ENCODE measurements at places on chromosomes 6 and 20.

- peak; percentile 82 for DNase-seq
Measured at GRCh38 chr20:12928755-12929401, 79.9 kb upstream of the SPTLC3 start.

DNA sequence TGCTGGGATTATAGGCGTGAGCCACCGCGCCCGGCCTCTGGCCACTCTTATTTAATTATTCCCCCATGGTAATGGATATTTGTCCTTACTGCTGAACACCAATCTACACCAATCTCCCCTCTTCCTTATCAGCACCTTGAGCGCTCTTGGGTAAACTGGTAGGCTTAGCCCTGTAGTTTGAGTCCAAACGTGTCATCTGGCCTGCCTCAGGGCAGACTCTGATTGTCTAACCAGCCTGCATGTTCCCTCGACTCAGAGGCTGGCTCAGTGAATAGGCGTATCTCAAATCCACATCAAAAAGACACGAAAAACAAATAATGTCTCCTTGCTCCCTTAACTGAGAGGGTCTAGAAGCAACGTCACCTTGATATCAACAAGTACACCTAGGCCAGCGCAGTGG, 260.9 kb downstream of the TFAP2C start:
- DNase-seq: no peak

DNA sequence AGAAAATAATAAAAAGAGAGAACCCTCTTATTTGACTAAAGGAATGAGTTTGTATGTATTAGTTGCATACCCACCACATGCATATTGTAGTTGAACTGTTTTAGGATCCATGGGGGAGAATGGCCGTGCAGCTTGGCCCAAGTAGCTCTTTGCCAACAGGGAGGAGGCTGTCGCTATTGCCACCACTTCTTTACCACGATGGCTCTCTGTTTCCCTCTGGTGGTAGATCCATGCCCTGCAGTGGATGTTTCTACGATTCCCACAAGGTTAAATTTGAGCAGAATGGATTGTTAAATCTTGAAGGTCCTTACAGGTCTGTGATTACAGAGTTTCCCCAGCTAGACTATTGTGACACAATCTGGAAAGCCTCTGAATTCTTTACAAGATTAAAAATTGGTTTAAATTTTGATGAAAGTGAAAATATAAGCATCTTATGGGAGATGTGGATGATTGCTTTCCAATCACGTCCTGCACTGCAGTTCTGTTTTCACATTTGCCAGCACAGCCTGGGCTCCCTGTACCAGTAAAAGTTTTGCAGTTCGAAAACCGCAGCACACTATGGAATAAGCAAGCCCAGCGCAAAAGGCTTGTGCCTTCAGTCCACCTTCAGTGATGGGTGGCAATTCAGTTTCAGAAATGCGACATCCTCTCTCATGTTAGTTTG, 34.4 kb upstream of the FNDC1 start:
- DNase-seq: peak; percentile 71

DNA sequence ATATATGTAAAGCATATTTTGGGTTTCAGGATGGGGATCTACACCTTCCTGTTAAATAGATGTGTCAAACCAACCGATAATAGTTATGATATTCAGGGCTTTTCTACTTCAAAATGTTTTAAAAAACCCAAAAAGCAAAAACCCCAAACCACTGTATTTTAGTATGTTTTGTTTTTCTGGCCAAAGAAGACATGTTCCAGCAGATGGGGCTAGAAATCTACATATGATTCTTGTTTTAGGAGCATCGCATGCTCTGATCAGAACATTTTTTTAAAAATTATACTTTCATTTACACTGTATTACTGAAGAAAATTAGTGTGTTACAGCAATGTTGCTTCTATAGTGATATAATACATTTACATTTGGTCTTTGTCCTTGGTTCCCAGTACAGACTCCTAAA, 11.0 kb downstream of the RMND1 start:
- DNase-seq: peak; percentile 67

GRCh38 chr6:125099211-125100073, 54.1 kb upstream of the TPD52L1 start:
- peak; percentile 67 for DNase-seq

- DNase-seq: no peak
Measured at GRCh38 chr6:80467408-80467807, 360.9 kb downstream of the BCKDHB start.

- DNase-seq: no peak
Measured at GRCh38 chr20:59810449-59811187, 122.8 kb downstream of the SYCP2 start.

DNA sequence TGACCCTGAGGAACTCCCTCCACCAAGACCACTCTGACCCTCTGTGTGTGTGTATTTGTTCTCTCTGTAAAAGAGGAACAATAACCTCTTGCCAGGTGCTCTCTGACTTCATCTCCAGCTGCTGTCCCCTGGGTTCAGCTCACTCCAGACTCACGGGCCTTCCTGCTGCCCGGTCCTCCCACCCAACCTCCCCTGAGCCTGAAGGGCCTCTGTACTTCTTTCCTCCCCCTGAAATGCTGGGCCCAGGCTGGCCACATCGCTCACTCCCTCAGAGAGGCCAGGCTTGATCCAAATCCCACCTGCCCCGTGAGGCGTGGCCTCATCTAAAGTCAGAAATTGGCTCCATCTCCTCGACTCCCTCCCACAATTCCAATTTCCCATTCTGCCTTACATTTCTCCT, 202.4 kb downstream of the PRKN start:
- DNase-seq: no peak

- DNase-seq: peak; percentile 99
Measured at GRCh38 chr6:52566853-52567279, 10.0 kb downstream of the TRAM2 start.

GRCh38 chr6:82144007-82144851, 103.3 kb downstream of the IBTK start:
- peak; percentile 85 for DNase-seq

- peak; percentile 94 for DNase-seq
Measured at GRCh38 chr20:51365670-51366069, 176.8 kb downstream of the NFATC2 start.

DNA sequence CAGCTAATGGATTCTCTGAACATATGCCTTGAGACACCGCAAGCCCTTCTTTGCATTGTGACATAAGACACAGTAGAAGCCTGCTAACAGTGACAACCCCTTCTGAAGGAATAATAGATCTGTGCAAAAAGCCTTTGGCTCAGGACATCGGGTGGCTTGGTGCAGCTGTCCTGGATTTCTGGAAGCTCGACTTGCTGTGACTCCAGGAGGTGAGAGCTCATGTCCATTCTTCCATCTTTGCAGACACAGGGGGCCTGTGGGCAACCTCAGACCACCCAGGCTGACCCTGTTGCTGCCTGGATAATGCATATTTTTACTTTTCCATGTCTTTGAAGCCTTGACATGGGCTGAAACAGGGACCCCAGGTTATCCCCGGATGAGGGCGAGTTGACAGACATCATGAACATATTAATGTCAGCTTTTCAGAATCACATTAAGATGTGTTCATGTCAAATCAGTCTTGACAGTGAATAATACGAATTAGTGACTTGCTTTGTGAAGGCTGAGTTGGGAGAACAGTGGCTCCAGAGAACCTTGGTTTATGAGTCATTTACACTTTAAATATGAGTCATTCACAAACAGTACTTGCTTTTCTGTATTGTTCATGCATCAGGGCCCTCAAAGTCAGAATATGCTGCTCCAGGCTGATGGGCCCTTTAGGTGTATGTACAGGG, 66.8 kb upstream of the IYD start:
- peak; percentile 67 for DNase-seq

- peak; percentile 23 for DNase-seq
Measured at GRCh38 chr6:52493669-52494068, 73.5 kb downstream of the EFHC1 start.

DNA sequence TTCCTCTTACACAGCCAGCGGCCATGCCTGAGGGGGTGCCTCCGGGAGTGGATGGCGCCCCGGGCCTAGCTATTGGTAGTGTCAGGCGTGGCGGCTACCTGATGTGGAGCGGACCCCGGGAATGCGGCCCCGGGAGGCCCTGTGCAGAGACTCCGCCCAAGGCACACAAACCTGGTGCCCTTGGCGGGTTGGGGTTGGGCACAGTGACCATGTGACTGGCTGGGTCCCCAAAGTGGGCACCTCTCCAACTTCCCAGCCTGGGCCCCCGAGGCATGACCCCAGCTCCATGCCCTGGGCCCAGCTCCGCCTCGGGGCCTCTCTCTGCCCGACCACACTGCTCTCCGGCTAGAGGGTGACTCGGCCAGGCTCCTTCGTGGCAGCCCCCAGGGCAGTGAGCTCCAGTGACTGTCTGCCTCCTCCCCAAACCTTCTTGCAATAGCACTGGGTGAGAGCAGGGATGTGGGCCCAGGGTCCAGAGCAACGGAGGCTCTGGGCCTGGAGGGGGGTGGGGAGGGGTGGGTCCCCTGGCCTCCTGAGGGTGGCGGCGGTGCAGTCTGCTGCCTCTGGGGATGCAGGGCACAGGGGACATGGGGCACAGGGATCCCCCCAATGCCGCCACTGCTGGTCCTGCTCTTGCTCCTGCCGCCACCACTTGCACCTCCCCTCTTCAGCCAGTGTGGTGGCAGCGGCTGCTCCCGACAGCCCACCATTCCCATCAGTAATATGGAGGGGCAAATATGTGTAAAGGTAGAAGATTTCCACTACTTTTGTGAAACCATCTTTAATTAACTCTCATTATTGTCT, 942.9 kb upstream of the EPHA7 start:
- DNase-seq: no peak

GRCh38 chr20:24479595-24479994, 10.2 kb downstream of the SYNDIG1 start:
- DNase-seq: no peak
